Stimulated activated memory B cell treated with anti-CD40 and anti-IgM and Interleukin-4, amounts not matched to agents 10 μg/mL and 1 μg/mL and 100 μg/mL, for 72 hours (primary cell): ENCODE measurements at places on chromosomes 2 and 18.

GRCh38 chr2:168465594-168465993 lies 9.5 kb downstream of the CERS6 start:
- no peak for ATAC-seq

GRCh38 chr2:159867567-159868361 lies 69.8 kb upstream of the CD302 start:
- no peak for ATAC-seq

DNA sequence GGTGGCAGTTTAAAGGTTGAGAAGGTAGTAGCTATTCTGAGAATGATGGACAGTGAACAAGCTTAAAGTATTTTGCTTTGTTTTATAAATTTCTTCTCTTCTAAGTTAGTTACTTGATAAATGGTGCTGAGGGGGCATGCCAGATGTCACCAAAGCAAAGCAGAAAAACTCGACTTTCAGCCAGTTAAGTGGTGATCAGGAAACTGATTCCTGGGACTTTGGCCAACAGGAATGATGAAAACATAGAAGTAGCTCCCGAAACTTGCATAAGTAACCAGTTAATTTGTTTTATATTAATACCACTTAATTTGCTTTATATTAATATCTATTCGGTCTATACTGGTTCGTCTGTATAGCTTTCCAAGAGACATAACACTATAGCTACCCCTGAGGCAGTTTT lies 82.6 kb downstream of the FANCL start:
- no peak for ATAC-seq

- no peak for ATAC-seq
Measured at GRCh38 chr18:73296686-73297085, 428.9 kb upstream of the NETO1 start.

- peak; percentile 86 for ATAC-seq
Measured at GRCh38 chr2:241111440-241111805, 9.3 kb upstream of the MTERF4 start.

GRCh38 chr2:129319422-129319717 lies 660.1 kb upstream of the RAB6C start:
- no peak for ATAC-seq

- no peak for ATAC-seq
Measured at GRCh38 chr2:132252894-132253264, 91.1 kb upstream of the ANKRD30BL start.

DNA sequence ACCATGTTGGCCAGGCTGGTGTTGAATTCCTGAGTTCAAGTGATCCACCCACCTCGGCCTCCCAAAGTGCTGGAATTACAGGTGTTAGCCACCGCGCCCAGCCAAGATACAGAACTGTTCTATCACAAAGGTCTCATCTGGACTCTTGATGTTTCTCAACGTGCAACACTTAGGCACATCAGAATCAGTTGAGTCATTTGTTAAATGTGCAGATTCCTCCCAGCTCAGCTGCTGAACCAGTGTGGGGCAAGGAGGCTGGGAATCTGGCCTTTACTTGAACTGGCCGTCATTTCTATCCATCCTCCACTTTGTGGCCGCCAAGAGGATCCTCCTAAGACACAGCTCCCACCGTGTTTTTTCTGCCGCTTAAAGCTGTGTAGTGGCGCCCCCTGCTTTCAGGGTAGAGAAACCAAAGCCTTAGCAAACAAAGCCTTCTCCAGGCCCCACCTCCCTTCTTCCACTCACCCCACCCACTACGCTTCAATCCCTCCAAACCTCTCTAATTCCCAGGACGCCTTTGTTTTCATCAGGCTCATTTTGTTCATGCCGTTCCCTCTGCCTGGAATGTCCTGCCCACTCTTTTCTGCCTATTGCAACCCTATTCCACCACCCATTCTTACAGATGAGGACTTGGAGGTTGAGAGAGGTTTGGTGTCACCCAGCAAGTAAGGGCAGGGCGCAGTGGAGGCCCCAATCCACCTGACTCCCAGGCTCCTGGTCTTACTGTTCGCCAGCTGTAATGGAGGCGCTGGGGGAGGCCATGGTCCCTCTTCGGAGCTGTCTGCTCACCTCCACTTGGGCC lies 776 bp upstream of the SPEG start:
- ATAC-seq, result no peak

DNA sequence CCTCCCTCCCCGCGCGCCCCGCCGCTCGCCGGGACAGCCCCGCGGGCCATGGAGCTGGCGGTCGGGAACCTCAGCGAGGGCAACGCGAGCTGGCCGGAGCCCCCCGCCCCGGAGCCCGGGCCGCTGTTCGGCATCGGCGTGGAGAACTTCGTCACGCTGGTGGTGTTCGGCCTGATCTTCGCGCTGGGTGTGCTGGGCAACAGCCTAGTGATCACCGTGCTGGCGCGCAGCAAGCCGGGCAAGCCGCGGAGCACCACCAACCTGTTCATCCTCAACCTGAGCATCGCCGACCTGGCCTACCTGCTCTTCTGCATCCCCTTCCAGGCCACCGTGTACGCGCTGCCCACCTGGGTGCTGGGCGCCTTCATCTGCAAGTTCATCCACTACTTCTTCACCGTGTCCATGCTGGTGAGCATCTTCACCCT lies 865 bp downstream of the GALR1 start:
- ATAC-seq, result peak; percentile 12

GRCh38 chr18:21703241-21703820 lies 1.2 kb downstream of the ABHD3 start:
- no peak for ATAC-seq

DNA sequence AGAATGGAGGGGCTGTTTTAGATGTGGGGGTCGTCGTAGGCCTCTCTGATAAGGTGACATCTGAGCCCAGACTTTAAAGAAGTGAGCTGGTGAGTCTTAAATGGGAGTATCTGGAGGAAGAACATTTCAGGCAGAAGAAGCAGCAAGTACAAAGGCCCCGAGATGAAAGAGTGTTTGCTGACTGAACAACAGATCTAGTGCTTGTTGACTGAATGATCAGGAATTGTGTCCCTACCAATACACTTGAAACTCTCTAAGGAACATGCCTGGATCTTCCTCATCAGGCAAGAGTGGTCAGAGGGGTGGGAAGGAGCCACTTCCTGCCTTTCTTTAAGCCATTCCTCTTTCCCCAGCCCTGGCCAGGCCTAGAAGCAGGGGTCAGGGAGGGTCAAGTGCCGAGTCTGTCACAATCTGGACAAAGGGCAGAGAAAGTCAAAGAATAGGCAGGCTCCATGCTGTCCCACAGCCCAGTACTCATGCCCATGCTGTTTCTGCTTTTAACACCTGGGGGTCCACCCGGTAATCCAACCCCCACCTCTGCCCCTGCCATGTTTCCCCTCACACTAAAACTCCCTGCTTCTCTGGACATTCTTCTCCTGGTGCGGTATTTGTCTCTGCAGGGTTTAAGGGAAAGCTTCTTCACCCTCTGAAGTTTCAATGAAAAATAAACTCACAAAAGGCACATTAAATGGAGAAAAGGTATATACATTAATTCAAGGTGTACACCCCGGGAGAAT lies 3.0 kb upstream of the TMEM37 start:
- no peak for ATAC-seq

- no peak for ATAC-seq
Measured at GRCh38 chr2:6072768-6073167, 380.6 kb downstream of the SOX11 start.

DNA sequence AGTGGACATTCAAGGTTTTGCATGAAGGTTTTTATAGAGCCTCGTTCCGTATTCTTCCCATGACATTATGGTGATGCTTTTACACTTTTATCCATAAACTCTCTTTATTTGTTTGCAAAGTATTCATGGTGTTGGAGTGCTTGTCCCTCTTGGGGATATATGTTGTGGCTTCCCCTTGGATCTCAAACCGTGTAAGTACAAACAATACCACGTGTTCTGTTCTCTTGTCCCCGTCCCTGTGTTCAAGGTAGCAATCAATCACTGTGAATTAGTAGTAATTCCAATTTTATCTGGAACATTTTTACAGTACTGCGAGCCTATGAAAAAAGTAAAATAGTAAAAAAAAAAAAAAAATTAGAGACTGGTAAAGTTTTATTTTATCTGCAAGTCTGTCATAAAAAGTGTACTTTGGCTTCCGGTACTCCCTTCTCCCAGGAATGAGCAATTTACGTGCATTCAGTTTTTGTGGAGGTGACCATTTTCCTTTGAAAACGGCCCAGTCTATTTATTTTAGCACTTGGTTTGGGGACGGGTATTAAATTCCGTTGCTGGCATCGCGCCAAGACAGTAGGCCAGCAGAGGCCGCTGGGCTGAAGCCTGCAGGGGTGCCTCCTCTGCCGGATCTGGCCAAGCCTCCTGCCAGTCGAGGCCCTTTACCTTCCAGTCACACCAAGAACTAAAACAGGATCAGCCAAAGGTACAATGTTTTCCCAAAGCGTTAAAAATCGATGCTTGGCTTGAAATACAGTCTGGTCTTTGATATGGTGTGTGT lies 175.7 kb downstream of the SOCS6 start:
- no peak for ATAC-seq

GRCh38 chr18:51522821-51523220 lies 325.3 kb upstream of the MEX3C start:
- ATAC-seq, result no peak

DNA sequence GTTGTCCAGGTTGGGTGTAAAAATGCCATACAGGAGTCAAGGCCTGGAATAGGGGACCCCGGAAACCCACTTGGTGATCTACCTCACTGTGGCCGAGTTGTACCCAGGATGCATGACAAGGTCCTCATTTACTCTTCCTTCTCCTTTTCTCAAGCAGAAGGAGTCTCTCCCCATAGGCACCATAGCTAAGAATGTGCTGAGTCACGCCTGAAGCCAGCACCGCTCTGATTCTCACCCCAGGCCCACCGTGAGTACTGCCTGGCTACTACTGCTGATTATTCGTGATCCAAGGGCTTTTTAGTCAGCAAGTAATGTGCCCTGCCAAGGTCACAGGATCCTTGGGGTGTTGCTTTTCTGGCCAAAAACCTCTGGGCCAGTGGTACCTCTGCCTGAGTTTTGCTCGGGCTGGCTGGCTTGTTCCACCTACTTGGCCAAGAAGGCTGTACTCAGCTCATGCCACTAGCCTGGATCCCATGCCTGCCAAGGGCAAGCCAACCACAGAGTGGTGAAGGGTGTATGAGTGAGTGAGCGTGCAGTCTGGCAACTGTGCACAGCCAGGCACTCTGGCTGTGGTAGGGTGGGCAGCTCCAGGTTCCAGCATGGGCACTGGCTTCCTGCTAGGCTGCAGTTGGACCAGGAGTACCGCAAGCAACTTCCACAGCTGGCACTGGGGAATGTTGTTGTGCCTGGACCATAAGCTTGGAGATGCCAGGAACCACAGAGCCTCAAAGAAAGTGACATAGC lies 650.1 kb upstream of the VRK2 start:
- no peak for ATAC-seq

DNA sequence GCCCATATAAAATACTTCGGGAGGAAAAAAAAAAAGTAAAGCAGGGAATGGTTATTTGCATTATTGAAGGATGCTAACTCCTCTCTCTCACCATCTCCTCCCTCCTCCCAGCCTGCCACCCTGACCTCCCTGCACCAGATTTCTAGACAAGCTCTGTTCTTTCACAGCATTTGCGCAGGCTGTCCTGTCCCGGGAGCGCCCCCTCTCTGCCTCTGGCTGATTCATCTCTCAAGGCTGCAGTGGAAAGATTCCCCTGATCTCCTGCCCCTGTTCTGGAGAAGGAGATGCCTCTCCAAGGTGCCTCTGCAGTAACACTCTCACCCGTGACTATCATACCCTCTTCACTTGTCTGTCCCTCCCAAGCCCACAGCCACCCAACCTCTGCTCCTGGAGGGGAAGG lies 38.5 kb downstream of the COL4A4 start:
- ATAC-seq, result no peak

DNA sequence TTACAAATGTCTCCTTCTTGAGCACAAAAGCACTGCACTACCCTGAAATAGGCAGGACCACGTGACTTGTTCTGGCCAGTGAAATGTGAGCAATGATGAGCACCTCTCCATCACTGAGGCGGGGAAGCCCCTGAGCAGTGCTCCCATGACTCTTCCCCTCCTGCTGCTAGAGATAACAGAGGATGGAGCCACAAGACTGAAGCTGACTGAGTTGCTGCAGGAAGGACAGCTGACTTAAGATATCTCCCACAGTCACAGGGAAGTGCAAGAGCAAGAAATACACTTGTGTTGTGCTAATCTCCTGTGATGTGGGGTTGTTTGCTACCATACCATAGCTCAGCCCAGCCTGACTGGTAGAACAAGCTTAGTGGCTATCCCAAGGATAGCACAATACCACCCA lies 38.7 kb downstream of the STK39 start:
- no peak for ATAC-seq

DNA sequence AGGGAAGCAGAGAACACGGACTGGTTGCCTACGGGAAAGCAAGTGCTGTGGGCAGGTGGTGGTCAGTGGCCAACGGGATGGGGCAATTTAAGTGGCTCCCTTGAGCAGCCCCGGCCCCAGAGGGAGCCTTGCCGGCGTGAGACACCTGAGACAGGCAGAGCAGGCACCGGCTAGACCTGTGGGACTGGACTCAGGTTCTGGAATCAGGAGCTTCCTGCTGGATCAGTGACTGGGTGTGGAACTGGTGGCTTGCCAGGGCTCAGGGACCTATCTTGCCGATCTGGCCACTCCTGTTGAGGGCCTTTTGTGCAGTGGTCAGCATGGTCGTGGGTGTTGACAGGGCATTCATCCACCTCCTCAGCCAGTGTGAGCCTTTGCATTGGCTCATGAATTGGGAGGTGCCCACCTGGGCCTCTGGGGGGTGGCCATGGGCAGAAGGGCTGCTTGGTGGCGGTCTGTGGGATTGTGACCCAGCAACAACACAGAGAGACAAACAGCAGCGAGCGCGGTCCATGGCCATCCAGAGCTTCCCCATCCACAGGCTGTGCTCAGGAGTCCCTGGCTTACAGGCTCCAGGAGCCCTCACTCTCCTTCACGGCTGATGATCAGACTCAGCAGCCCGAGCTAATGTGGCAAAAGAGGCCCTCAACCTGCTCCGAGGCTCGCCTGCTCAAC lies 85.4 kb upstream of the ZNF516 start:
- no peak for ATAC-seq

DNA sequence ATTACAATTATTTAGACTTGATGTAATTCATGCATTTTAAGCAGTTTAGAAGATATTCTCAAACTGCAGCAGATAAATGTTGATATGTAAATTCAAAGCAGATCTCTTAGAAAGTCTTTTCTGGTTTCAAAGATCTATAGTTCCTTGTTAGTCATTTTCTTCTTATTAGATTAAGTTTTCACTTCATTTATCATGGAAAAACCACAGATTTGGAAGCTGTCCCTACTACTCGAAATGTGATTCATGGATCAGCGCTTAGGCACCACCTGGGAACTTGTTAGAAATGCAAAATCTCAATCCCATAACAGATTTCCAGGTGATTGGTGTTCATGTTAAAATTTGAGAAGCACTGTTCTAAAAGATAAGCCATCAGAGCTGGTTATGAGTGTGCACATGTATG lies 92.8 kb upstream of the CDH2 start:
- no peak for ATAC-seq

GRCh38 chr2:25257931-25258846 lies 83.5 kb downstream of the DNMT3A start:
- ATAC-seq, result no peak
